Stimulated activated CD4-positive, alpha-beta T cell treated with anti-CD3 and anti-CD28 coated beads, Interleukin-2, amount 100 ng/mL, for 24 hours (primary cell): ENCODE measurements at places on chromosomes 5 and 9.

DNA sequence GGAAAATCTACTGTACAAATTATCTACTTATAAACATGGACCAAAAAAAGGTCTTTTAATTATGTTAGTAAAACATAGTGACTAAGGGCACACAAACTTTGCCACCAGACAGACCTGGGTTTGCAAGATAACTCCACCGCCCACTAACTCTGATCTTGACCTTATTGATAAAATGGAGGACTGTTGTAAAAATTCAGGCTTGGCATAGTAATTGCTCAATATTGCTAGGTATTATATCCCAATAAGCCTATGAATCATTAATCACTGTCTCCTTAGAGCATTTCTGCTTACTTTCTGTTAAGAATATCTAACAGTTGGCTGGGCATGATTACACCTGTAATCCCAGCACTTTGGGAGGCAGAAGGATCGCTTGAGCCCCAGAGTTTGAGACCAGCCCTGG, 3.8 kb downstream of the C9orf40 start:
- no peak for DNase-seq

DNA sequence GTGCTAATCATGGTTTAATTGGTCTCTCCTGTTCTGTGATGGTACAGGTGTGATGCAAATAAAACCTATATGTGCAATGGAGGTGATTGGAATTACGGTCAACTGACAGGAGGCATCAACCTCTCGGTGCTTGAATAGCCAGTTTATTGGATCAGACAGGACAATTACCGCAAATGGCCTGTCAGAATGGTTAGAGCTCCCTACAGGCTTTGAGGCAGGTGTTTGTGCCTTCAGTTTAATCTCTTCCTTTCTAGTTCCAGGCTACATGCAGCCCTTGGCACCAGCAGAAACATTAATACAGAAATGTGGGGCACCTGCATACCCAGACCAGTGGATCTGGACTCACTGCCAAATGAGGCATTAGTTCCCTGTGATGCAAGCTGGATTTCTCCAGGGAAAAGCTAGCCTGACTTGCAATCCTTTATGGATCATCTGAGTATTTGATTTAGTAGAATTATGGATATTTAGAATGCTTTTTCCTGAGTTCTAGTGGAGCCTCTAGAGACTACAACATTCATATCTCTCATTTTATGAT, 128.6 kb downstream of the MAT2B start:
- DNase-seq: no peak

- peak; percentile 61 for DNase-seq
Measured at GRCh38 chr9:14846871-14847311, 63.3 kb downstream of the FREM1 start.

GRCh38 chr5:89020926-89021610, 138.1 kb upstream of the MEF2C start:
- DNase-seq: no peak

GRCh38 chr5:79878721-79879336, 112.2 kb downstream of the MTX3 start:
- peak; percentile 41 for DNase-seq

GRCh38 chr5:73299665-73300336, 126.8 kb downstream of the TMEM174 start:
- no peak for DNase-seq

GRCh38 chr5:91245871-91246270, 137.2 kb downstream of the ARRDC3 start:
- no peak for DNase-seq

DNA sequence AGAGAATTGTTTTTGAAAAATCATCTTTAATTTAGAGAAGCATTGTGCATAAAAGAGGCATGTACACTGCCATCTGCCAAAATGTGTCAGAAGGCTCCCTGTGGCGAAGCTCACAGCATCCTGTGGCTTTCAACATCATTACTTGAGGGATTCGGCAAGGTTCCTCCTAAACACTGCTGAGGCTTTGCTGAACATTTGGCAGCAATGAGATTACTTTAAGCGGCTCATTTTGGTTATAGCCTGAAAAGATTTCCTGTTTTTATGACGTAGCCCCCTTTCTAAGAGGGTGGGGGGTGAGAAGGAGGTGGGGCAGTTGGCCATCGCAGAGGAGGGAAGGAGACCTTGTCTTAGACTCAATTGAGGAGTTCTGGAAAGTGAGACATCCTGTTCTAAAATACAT, 469.4 kb downstream of the RASEF start:
- DNase-seq: no peak

DNA sequence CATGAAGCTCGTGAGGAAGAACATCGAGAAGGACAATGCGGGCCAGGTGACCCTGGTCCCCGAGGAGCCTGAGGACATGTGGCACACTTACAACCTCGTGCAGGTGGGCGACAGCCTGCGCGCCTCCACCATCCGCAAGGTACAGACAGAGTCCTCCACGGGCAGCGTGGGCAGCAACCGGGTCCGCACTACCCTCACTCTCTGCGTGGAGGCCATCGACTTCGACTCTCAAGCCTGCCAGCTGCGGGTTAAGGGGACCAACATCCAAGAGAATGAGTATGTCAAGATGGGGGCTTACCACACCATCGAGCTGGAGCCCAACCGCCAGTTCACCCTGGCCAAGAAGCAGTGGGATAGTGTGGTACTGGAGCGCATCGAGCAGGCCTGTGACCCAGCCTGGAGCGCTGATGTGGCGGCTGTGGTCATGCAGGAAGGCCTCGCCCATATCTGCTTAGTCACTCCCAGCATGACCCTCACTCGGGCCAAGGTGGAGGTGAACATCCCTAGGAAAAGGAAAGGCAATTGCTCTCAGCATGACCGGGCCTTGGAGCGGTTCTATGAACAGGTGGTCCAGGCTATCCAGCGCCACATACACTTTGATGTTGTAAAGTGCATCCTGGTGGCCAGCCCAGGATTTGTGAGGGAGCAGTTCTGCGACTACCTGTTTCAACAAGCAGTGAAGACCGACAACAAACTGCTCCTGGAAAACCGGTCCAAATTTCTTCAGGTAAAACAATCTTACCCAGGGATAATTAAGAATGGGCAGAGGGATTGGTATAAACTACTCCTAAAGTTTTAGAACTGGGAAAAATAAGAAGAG, 12.9 kb downstream of the ITGA1 start:
- DNase-seq: peak; percentile 58

GRCh38 chr9:109416135-109416706, 81.9 kb downstream of the PTPN3 start:
- no peak for DNase-seq

DNA sequence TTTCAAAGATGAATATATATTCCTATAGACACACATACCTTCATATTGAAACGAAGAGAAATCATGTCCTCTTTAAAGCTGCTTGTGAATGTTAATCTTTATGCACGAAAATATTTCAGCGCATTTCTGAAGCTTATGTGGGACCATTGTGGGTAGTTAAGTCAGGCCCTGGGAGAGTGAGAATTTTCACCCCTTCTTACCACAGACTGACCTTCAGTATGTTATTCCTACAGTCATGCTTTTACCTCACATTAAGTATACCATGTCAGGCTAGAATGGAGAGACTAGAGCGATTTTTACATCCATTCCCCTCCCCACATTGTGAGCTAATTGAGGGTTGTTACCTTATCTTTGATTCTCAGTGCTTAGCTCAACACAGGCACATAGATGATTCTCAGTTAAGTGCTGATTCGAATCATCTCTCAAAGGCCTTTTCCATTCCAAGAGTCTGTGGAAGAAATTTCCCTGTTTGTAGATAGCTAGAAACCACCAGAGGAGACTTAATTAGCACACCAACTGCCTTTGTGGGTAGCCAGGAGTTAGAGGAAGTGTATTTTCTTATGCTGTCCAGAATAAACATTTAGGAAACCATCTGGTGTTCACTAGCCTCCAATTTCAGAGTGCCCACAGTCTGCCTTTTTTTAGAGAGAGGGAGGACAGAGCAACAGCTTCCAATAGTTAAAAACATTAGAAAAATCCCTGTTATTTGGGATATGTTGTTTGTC, 110.5 kb downstream of the MEGF10 start:
- no peak for DNase-seq

DNA sequence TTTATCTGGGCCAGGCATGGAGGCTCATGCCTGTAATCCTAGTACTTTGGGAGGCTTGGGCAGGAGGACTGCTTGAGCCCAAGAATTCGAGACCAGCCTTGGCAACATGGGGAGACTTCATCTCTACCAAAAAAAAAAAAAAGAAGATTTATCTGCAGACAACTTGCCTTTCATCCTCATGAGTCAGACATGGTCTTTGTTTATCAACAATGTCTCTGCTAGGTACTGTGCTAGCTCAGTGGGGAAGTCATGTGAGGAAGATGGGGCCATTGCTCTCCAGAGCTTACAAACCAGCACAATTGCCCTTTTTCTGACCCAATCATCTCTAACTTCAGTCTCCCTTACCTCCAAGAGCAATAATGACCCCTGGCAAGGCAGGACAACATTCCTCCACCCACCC, 1.6 kb downstream of the URM1 start:
- DNase-seq: no peak

DNA sequence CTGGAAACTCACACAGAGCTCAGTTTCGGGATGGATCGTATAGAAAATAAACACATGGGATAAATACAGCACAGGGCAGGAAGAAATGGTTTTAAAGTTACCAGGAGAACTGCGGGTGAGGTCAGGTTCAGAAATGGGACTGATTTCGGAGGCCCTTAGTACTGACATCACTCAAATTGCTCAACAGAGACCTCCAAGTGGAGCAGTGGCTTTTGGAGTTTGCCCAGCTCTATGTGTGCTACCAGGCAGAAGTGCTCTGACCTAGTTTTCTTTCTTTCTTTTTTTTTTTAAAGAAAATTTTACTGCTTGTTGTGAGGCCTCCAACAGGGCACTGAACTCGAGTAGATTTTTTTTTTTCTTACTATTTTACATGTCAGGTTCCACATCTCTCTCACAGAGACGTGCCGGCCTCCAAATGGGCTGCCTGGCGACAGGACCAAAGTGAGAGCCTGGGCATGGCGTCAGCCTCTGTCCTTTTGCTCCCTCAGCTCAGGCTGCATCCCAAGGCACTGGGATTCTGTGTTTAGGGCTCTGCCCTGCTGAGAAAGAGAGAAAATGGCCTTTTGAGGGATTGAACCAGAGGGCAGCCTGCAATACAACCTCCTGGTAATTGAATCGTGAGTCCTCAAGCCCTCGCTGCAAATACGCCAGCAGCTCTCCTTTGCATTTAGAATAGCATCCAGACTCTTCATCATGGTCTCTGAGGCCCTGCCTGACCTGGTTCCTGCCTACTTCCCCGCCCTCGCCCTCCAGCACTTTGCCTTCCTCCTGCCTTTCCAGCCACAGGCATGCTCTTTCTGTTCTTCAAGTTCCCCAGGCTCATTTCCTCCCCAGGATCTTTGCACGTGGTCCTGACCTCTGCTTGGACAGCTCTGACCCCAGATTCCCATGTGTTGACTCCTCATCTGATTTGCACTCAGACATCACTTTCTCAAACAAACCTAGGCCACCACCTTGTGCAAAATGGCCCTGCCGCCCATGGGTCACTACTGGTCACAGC, 173.5 kb downstream of the FGF1 start:
- DNase-seq: no peak

DNA sequence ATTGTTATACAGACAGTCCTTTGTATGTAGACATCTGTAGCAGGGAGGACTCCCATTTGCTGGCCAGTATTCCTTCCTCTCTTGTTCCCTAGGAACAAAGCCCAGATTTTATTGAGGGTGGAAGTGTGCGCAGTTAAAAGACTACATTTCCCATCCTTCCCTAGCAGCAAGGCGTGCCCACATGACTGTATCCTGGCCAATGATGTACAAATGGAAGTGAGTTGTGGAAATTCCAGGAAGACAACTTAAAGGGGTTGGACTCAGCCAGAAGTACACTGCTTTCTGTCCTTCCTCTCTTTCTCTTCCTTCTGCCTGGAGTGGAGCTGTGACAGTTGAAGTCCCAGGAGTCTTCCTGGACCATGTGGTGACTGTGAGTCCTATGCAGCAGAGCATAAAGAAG, 89.0 kb downstream of the HRH2 start:
- no peak for DNase-seq

DNA sequence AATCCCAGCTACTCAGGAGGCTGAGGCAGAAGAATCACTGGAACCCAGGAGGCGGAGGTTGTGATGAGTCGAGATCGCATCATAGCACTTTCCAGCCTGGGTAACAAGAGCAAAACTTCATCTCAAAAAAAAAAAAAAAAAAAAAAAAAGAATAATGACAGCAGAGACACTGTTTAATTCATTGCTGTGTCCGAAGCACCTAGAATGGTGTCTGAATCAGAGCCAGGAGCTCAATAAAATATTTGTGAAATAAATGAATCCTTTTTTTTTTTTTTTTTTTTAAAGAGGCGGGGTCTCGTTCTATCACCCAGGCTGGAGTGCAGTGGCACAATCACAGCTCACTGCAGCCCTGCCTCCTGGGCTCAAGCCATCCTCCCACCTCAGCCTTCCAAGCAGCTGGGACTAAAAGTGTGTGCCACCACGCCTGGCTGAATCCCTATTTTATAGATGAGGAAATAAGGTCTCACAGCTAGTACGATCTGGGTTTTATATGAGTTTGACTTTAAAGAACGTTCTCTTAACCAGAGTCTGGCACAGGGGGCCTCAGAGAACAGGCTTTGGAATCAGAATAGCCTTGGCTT, 47.8 kb downstream of the THOC3 start:
- DNase-seq: no peak

DNA sequence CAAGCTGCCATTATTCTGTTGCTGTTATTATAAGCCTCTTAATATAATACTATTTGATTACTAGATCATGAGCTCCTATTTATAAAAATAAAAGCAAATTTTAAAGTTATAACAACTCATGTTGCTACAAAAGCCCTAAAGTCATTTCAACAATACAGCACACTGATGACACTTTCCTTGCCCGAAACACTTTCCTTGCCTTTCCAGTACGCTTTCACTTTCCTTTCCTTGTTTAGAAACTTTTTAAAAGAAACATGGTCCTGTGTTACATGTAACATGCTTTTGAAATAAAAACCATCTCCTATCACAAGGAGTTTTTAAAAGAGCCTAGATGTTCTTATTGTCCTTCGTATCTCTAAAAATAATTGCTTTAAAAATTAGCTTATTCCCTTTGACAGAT, 688.4 kb downstream of the PTPRD start:
- no peak for DNase-seq

DNA sequence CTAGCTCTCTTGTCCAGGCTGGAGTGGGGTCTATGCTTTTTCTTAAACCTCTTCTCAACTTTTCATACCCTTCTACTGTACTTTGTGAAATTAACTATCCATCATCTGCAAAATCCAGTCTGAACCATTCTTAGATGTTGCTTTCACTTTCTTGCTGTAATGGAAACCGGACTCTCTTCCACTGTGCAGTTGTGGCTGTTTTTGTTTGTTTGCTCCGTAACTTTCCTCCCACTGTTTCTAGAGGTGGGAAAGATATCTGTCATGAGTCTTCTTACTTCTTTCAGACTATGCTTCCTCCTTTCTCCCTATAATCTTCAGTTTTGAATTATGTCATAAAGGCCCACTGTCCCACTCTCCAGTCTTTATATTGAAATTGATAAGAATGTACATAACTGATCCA, 6.5 kb downstream of the TNPO1 start:
- DNase-seq: no peak

- DNase-seq: no peak
Measured at GRCh38 chr9:114830546-114830945, 24.7 kb upstream of the TNFSF15 start.

GRCh38 chr5:136033848-136034247, 5.1 kb downstream of the TGFBI start:
- no peak for DNase-seq
